ENCODE measurements at places on chromosomes 6 and 20.

DNA sequence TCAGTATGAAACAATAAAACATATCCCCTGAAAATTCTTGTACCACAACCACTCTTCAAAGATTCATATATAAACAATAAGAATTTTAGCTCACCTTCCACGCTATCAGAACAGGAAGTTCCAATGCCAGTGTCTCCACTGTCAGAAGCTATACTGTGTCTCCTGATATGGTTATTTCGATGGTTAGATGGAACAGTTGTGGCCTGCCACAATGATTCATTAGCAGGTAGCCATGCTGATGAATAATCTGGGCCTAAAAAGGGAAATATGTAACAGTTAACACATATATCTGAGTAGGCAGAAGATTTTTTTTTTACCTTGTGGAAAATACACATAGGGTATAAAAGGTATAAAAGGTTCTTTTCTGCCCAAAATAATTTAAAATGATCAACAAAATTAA lies 19.0 kb downstream of the CEP85L start:
- no peak for DNase-seq

GRCh38 chr6:127956260-127956888 lies 55.5 kb upstream of the THEMIS start:
- no peak for DNase-seq

DNA sequence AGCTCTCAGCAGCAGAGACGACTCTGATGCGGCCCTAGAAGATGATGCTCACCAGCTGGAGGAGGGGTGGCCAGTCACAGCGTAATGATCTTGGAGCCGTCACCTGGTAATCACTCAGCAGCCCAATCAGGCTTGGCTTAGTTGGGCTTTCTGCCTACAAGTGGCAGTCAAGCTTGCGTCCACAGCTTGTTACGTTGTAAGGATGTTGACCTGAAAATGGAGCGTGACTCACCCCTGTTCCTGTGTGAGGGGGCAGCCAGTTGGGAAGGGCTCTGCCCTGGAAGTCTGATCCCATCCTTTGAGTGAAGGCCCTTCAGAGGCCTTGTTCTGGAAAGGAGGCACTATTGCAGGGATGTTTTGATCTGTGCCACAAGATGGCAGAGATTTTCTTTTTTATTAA lies 49.8 kb downstream of the SPATA2 start:
- DNase-seq, result no peak

DNA sequence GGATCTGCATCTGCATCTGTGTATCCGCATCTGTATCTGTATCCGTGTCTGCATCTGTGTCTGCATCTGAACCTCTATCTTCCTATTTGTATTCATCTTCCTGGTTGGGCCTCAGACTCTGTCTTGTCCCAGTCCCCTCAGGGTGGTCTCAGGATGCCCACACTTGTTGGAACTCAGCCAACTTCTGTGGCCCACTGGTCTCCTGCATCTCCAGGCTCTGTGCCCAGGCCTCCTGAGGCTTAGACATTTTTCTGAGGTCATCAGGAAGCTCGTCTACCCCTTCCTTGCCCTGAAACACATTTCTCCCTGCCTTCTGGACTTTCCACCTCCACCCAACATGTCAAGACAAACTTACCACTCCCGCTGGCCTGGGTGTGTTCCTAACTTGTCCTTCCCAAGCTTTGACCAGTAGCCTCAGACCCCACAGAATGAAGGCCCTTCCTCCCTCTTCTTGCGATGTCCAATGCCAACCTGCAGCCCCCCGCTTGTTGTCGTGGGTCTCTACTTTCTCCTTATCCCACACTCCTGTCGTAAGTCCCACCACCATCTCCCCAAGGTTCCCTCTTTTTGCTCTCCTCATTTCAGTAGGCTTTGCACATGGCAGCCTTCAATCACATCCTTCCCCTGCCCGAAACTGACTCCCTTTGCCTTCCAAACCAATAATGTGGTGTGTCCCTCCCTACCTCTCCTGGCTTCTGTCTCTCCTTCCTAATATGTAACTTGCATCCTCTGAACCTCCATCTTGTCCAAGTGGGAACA lies 176.5 kb downstream of the DLL1 start:
- no peak for DNase-seq

DNA sequence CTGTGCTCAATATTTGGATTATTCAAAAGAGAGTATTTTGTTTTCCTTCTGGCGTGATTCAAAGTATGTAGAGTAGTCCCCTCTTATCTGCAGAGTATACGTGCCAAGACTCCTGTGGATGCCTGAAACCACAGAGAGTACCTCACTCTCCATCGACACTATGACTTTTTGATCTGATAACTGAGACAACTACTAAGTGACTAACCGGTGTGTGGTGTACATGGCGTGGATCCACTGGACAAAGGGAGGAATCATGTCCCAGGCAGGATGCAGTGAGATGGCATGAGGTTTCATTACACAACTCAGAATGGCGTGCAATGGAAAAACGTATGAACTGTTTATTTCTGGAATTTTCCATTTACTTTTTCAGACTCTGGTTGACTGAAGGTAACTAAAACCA lies 112.2 kb upstream of the PDE7B start:
- DNase-seq, result no peak

DNA sequence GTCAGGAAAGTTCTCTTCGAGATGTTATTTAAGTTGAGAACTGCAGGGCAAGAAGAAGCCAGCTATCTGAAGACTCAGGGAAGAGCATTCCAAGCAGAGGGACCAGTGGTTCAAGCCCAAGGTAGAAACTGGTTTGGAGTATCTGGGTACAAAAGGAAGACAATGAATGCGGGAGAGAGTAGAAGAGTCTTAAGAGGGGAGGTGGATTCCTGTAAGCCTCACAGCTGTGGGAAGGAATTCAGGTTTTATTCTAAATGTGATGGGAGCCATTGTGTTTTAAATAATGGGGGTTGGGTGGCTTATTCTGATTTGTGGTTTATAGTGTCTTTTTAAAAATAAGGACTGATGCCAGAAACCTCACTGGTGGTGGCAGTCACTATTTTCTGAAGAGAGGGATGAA lies 37.6 kb upstream of the TENT5A start:
- no peak for DNase-seq

Measured in gastrocnemius medialis (tissue), 4 donors.